ENCODE measurements at places on chromosomes 6 and 20.

DNA sequence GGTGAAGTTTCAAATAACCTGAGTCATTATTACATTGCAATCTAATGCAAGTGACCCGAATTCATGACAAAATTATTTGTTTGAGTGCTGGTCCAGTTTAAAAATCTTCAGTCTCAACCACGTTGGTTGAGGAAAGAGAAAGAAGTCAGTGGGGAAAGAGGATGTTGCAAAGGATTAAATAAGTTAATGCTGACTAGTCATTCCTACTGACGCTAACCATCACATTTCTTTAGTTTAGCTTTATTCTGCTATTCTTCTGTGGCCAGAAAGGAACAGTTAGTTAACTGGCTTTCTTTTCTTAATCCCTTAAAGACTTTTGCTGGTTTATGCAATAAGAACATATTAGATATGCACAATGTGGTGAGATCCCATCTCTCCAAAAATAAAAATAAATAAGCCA lies 143.8 kb upstream of the FAM83B start:
- no peak for DNase-seq

- DNase-seq = no peak
Observed at GRCh38 chr6:104573350-104573749, 286.4 kb downstream of the HACE1 start.

- DNase-seq = no peak
Observed at GRCh38 chr6:36594816-36595643, 868 bp downstream of the SRSF3 start.

- DNase-seq = no peak
Observed at GRCh38 chr6:11201015-11201414, 31.5 kb downstream of the NEDD9 start.

GRCh38 chr20:46349035-46349741 lies 40.9 kb upstream of the CDH22 start:
- DNase-seq = peak; percentile 72

GRCh38 chr20:54048481-54048880 lies 21.9 kb downstream of the BCAS1 start:
- peak; percentile 67 for DNase-seq

DNA sequence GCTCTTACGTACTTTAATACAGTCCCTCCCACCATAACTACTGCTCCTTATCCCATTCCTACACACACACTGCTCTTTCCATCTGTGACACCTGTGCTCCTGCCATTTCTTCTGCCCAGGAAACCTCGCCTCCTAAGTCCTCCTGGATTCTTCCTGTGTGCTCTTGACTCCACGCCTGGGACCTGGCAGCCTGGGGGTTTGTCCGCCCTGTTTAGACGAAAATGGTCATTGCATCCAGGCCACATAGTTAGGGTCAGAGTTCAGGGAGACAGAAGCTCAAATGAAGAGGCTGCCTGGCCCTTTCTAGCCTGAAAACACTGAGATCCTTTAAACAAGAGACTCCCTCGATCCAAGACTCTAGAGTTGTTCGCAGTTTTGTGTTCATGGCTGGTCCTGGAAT lies 17.4 kb upstream of the CTNNBL1 start:
- DNase-seq = no peak

DNA sequence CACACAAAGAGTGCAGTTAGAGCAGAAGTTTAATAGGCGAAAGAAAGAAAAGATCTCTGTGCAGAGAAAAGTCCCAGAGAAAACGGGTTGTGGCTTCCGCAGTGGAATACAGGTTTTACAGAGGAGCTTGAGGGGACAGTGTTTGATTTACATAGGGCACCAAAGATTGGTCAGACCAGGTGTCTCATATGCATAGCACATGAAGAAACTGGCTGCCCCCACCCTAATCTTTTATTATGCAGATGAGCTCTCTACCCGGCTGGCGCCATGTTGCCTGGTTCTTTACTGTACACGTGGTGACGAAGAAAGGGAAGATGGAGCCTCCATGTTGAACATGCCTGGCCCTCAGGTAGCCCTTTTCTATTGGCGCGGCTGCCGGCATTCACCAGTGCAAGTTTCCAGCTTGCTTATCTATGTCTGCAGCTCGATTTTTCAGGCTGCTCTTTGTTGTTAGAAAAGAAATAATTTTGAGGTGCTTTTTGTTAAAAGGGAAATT lies 47.4 kb downstream of the SLC35B3 start:
- DNase-seq = no peak

GRCh38 chr6:42604150-42604549 lies 40.3 kb downstream of the UBR2 start:
- DNase-seq = no peak

DNA sequence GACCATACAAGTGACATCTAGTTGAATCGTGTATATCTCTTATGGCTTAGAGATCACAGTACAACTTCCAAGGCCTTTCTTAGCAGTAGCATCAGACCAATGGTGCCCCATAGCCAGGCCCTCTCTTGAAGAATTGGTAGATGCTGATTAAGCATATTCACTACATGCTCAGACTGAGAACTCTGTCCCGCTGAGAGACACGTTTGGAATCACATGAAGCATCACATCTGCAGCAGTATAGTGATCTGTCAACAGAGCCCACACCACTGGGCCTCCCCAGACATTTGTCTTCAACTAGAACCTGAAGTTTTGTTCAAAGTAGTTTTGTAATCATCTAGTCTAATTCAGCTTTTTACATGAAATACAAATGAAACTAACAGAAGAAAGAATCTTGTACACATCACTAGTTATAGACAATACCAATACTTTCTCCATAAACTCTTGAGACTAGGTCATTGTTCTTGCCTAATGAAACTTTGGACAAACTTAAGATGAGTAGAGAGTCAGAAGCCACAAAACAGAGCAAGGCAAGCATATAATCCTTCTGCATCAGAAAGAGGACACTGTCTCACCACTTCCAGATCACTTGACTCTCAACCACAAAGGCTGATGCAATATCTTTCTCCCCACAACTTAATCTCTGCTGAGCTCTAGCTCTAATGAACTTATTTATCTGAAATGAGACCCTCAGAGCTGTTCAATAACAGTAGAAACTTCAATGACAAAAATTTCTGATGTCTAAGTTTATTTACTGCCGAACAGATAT lies 182.7 kb downstream of the TBX18 start:
- no peak for DNase-seq

GRCh38 chr6:5704708-5705107 lies 302.0 kb downstream of the NRN1 start:
- DNase-seq = no peak

DNA sequence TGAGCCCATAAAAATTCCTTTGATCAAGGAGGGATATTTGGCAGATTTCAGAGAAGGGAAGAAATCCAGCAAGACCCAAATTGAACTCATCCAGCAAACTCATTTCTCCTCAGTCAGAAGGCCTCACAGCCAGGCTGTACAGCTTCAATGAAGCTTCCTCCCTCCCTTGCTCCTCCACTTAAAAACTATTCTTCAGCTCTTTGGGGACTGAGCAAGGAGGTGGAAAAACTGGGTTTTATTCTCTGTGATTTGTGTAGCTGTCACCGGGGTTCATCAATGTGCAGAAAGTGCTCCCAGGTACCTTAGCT lies 158.7 kb upstream of the ZNF184 start:
- DNase-seq = no peak

- peak; percentile 93 for DNase-seq
Observed at GRCh38 chr20:31496761-31497295, 17.4 kb upstream of the HM13 start.

DNA sequence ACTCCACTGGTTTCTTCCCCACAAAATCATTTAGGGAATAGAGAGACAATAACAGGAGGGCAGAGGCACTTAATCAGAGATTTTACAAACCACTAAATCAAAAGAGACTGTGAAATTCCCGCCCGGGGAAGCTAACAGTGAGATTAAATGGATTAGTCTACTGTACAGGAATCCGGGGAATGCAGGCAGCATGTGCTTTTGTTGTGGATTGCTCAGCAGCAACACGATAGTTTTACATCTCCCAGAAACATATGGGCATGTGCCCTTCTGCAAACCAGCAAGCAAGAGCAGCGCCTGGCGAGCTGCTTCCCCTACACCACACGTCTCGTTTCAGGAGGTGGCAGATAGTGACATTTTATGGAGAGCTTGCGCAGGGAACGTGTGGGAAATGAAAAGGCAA lies 382.3 kb downstream of the CD83 start:
- DNase-seq = no peak

DNA sequence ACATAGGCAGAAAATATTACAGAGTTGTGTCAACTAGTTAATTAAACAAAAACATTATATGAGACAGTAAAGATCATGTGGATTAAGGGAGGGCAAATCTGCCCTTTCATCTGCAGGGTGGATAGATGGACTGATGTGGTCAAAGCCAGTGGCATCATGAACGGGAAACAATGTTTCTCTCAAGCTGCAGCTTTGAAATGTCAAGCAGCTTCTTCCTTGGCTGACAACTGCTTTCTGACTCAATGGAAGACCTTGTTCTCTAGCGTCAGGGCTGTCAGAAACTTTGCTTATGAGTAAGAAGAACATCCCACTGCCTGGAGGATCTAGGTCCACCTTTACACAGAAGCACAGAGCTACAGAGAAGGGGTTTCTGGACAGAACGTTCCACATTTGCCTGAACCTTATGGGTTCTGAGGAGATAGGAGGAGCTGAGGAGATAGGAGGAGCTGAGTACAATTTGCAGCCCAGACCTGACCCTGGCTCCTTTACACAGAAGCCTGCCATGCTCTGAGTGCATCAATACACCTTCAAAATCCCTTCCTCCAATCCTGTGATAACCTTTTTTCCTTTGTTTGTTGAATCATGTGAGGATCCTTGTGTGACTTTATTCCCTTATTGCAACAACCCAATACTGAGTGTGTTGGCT lies 6.1 kb downstream of the CST5 start:
- no peak for DNase-seq

GRCh38 chr20:52614051-52614863 lies 357.9 kb upstream of the TSHZ2 start:
- no peak for DNase-seq

- DNase-seq = peak; percentile 12
Observed at GRCh38 chr20:33386673-33387072, 14.6 kb downstream of the CDK5RAP1 start.

Data from ascending aorta (tissue), 2 donors.